ENCODE measurements at places on chromosomes 5 and 9. TPM values are rescaled to one million over a fixed set of nuclear protein-coding genes. Genes with fewer than 3 reads are reported as not detected.
A peak's percentile ranks its signal among the peaks of the same experiment; 100 is the strongest.

CLTB gene
- total RNA-seq: 57.0 TPM

NUTM2F gene
- total RNA-seq: not detected

ANKRD18B gene
- total RNA-seq: 0.31 TPM

IFNE gene
- not detected for total RNA-seq

PTGS1 gene
- total RNA-seq: 0.07 TPM

FOXD1 gene
- 0.46 TPM for total RNA-seq

AK8 gene
- total RNA-seq: 0.39 TPM

NMUR2 gene
- not detected for total RNA-seq

KCNV2 gene
- total RNA-seq: not detected

ELOVL7 gene
- total RNA-seq: 0.34 TPM

UGT3A1 gene
- not detected for total RNA-seq

DNM1 gene
- 0.63 TPM for total RNA-seq

SPACA9 gene
- total RNA-seq: 1.8 TPM

CCDC152 gene
- total RNA-seq: 6.7 TPM

DNA sequence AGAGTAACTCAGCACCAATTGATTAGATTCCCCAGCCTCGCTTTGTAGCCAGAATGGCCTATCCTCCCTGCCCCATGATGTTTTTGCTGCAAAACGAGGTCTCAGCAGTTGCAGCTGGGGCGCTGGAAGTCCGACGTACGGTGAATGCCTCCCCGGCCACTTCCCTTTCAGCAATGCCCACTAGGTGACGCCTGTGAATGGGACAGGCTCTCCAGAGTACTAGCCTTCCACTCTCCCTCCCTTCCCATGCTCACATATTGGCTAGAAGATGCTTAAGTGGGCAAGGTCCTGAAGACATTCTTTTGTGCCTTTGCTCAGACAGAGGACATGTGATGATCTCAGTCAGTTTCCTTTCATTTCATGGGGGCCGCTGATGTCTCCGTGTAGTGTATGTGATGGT lies 50.8 kb downstream of the DMRT2 start:
- peaks cover 3% of the 10 kb centered on the region for H3K4me1 ChIP-seq
- H3K4me3 ChIP-seq: no peak overlapping the region
- peaks cover 22% of the 10 kb centered on the region for H3K27me3 ChIP-seq
- no peak overlapping the region for H3K27ac ChIP-seq

GRCh38 chr9:69223605-69224004 lies 49.5 kb downstream of the TJP2 start:
- no peak overlapping the region for H3K27ac ChIP-seq
- no peak for DNase-seq
- no peak overlapping the region for H3K4me3 ChIP-seq
- H3K36me3 ChIP-seq: peaks cover 14% of the 10 kb centered on the region

GRCh38 chr5:81425569-81425968 lies 31.6 kb upstream of the ACOT12 start:
- no peak overlapping the region for H3K4me3 ChIP-seq
- no peak overlapping the region for H3K27ac ChIP-seq
- H3K36me3 ChIP-seq: no peaks in the 10 kb centered on the region
- peaks cover 8% of the 10 kb centered on the region for H3K4me1 ChIP-seq
- no peaks in the 10 kb centered on the region for H3K27me3 ChIP-seq

- H3K27ac ChIP-seq: no peak overlapping the region
- no peak for DNase-seq
These were observed 566.8 kb upstream of the PTGER4 start for GRCh38 chr5:40112875-40113274.

- DNase-seq: no peak
- H3K4me1 ChIP-seq: peaks cover 10% of the 10 kb centered on the region
- no peaks in the 10 kb centered on the region for H3K36me3 ChIP-seq
- no peak overlapping the region for H3K27ac ChIP-seq
These were observed 42.9 kb downstream of the TRIP13 start for GRCh38 chr5:935510-936084.

DNA sequence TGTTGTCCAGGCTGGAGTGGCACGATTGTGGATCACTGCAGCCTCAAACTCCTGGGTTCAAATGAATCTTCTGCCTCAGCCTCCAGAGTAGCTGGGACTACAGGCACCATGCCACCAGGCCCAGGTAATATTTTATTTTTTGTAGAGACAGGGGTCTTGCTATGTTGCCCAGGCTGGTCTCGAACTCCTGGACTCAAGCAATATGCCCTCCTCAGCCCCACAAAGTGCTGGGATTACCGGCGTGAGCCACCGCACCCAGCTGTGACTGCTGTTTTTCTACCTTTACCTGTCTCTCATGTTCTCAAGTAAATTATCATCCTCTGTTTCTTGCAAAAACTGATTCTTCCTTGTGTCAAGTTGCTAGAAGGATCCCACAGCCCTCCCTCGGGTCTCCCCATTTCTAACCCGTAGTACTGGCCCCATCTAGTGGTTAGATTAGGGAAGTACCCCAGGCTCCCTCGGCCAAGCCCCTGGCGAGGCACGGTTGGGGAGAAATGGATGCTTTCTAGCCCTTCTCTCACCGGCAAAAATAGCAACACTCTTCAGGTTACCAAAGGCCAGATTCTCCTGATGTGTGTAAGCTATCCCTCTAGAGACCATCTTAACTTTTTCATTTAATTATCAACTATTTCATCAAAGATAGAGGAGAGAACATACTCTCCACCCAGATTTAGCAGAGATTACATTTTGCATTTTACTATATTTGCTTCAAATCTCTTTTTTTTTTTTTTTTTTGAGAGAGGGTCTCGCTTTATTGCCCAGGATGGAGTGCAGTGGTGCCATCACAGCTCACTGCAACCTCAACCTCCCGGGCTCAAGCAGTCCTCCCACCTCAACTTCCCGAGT lies 19.2 kb upstream of the TOR1B start:
- H3K27ac ChIP-seq: no peak overlapping the region
- no peaks in the 10 kb centered on the region for H3K4me1 ChIP-seq
- H3K4me3 ChIP-seq: no peak overlapping the region
- no peaks in the 10 kb centered on the region for H3K27me3 ChIP-seq

GRCh38 chr5:128904805-128905567 lies 60.3 kb upstream of the SLC27A6 start:
- H3K27me3 ChIP-seq: peaks cover 2% of the 10 kb centered on the region
- no peak overlapping the region for H3K4me3 ChIP-seq
- H3K36me3 ChIP-seq: no peaks in the 10 kb centered on the region
- no peaks in the 10 kb centered on the region for H3K4me1 ChIP-seq
- no peak overlapping the region for H3K27ac ChIP-seq

DNA sequence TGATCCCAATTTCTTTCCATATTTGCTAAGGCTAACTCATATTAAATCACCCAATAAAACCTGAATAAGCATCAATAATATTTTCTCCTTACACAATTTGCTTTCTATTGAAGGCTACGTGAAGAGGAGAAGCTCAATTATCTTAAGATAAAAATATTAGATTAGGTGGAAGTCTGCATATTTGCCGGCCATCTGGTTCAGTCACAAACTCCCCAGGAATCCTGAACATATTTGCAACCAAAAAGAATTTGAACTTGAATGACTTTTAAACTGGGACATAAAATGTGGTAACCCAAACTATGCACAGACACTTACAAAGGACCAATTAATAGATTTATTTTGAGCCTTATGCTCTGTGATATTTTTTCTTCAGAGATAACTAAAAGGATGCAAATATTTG lies 92.3 kb downstream of the HAPLN1 start:
- no peaks in the 10 kb centered on the region for H3K36me3 ChIP-seq
- DNase-seq: no peak
- no peak overlapping the region for H3K27ac ChIP-seq
- peaks cover 6% of the 10 kb centered on the region for H3K27me3 ChIP-seq

GRCh38 chr9:130887494-130888144 lies 9.0 kb downstream of the QRFP start:
- no peak for DNase-seq
- no peaks in the 10 kb centered on the region for H3K4me1 ChIP-seq
- H3K27me3 ChIP-seq: no peaks in the 10 kb centered on the region
- H3K27ac ChIP-seq: no peak overlapping the region
- no peak overlapping the region for H3K4me3 ChIP-seq

DNA sequence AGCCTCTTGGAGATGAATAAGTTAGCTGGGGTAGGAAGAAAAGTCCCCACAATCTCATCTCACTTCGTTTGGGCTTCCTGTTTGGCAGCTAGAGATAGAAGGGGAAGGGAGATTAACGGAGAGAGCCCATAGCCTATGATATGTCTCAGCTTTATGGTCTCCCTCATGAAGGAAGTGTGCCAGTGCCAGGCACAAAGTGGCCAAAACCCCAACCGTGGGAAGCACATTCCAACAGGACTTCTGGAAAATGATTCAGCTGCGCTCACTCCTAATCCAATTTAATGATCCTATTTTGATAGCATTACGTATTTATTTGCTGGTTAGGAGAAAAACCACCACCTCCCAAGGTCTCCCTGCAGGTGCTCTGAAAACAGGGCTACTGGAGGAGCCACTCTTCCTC lies 303.1 kb upstream of the CLINT1 start:
- H3K4me1 ChIP-seq: no peaks in the 10 kb centered on the region
- H3K27ac ChIP-seq: no peak overlapping the region
- H3K4me3 ChIP-seq: no peak overlapping the region
- peaks cover 3% of the 10 kb centered on the region for H3K27me3 ChIP-seq
- no peaks in the 10 kb centered on the region for H3K36me3 ChIP-seq

DNA sequence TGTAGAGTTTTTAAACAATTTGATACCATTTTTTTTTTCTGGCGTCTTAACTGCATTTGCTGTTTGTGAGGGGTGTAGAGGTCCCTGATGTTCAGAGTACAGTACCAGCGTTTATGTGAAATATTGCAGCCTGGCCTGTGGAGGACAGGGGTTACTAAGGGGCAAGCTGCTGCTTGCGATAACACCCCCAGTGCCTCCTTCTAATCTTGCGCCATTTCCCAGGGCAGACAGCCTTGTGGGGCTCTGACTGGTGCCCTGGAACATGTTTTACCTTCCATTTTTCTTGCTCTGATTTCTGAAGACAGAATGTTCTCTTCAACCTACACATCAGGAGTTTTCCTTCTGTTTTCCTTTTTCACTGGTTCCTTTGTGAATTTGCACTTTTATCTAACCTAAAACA lies 142.9 kb downstream of the DOCK8 start:
- no peak overlapping the region for H3K4me3 ChIP-seq
- H3K4me1 ChIP-seq: peaks cover 6% of the 10 kb centered on the region
- H3K27ac ChIP-seq: no peak overlapping the region
- no peak for DNase-seq

DNA sequence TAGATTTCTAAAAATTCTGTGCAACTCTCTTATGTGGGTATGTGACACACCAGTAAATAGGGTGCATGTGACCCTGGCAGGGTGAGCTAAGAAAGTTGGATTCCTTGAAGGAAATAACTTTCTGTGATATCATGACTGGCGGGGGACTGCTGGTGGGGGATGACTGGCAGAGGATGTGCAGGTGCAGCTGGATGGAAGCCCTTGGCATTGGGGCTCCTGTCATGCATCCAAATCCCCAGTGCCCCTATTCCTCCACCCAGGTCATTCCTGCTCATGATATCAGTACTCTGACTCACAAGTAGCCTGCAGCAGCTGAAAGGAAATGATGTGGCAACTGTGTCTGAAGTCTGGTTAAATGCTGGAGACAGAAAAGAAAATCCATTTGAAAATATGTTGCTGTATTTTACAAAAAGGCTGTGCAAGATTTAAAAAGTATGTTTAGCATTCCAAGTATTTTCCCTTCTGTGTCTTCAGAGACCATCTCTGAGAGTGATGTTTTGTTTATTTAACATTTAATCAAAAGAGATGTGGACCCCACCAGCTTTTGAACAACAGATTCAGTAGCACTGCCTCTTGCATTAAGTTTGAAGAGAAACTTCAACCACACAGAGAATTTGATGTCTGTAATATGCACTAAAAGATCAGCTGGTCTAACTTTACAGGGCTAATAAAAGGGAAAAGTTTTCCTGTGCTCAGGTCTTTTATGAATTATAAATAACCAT lies 17.9 kb upstream of the ZSWIM6 start:
- no peaks in the 10 kb centered on the region for H3K36me3 ChIP-seq
- H3K4me1 ChIP-seq: peaks cover 6% of the 10 kb centered on the region
- no peak overlapping the region for H3K27ac ChIP-seq

DNA sequence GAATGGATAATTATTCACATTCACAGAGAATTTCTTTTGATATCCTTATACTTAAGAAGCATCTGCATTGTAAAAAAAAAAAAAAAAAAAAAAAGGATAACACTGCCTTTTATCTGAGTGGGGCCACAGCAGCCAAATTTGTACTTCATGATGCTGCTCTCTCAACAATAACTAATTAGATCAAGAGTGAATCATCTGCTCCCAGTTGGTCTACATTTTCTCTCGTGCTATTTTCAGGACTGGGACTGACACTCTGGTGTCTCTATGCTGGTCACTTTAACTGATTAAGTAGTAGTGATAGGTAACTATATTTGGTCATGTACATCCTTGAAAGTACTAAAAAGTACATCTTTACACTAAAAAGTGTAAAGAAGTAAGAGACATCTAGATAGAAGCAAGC lies 90.1 kb downstream of the RFX3 start:
- H3K27ac ChIP-seq: no peak overlapping the region
- H3K36me3 ChIP-seq: peaks cover 18% of the 10 kb centered on the region
- H3K27me3 ChIP-seq: no peaks in the 10 kb centered on the region
- no peak overlapping the region for H3K4me3 ChIP-seq
- DNase-seq: no peak

DNA sequence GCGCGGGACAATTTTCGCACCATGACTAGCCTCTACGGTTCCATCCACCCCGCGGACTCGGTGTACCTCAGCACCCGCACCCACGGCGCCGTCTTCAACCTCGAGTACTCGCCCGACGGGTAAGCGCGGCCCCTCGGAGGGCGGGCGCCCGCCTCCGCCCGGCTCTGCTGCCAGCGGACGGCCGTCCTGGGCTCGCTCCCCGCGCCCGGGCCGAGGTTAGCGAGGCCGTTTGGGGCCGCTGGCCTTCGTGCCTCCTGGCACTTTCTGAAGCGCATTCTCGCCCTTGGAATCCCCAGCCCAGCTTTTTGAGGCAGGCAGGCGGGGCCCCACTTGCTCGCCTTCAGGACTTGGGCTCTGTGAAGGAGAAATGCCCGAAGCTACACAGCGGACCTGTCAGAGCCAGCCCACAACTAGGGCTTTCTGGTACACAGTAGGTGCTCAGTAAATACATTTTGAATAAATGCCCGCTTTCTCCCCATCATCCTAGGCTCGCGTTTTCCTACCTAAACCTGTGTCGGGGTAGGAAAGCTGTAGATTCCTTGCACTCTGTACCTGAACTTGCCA lies 772 bp downstream of the DCAF10 start:
- no peaks in the 10 kb centered on the region for H3K27me3 ChIP-seq
- peaks cover 43% of the 10 kb centered on the region for H3K4me1 ChIP-seq
- H3K27ac ChIP-seq: no peak overlapping the region
- peak overlapping the region; percentile 93 for H3K4me3 ChIP-seq
- peak; percentile 55 for DNase-seq

GRCh38 chr5:149053072-149053695 lies 9.7 kb downstream of the SH3TC2 start:
- H3K27ac ChIP-seq: no peak overlapping the region
- DNase-seq: no peak
- H3K36me3 ChIP-seq: no peaks in the 10 kb centered on the region
- H3K27me3 ChIP-seq: peaks cover 2% of the 10 kb centered on the region

- DNase-seq: no peak
- no peaks in the 10 kb centered on the region for H3K27me3 ChIP-seq
- H3K36me3 ChIP-seq: no peaks in the 10 kb centered on the region
- H3K4me3 ChIP-seq: no peak overlapping the region
- H3K27ac ChIP-seq: no peak overlapping the region
These were observed 604.6 kb downstream of the PTPRD start for GRCh38 chr9:10008101-10008799.
